ENCODE measurements at places on chromosomes 5 and 9.

- DNase-seq: peak; percentile 79
These were observed 1.1 kb upstream of the ZSWIM6 start for GRCh38 chr5:61330845-61331406.

GRCh38 chr9:93682155-93682968 is 106.0 kb downstream of the PHF2 start:
- peak; percentile 21 for DNase-seq

GRCh38 chr5:34538026-34538672 is 118.0 kb upstream of the RAI14 start:
- no peak for DNase-seq

GRCh38 chr9:91419222-91420191 is 4.1 kb downstream of the NFIL3 start:
- peak; percentile 81 for DNase-seq

- no peak for DNase-seq
These were observed 179.7 kb upstream of the FBXL17 start for GRCh38 chr5:108561416-108562204.

- no peak for DNase-seq
These were observed 8.6 kb downstream of the TGFBR1 start for GRCh38 chr9:99113414-99114048.

GRCh38 chr5:131180407-131180806 is 9.7 kb downstream of the LYRM7 start:
- no peak for DNase-seq

DNA sequence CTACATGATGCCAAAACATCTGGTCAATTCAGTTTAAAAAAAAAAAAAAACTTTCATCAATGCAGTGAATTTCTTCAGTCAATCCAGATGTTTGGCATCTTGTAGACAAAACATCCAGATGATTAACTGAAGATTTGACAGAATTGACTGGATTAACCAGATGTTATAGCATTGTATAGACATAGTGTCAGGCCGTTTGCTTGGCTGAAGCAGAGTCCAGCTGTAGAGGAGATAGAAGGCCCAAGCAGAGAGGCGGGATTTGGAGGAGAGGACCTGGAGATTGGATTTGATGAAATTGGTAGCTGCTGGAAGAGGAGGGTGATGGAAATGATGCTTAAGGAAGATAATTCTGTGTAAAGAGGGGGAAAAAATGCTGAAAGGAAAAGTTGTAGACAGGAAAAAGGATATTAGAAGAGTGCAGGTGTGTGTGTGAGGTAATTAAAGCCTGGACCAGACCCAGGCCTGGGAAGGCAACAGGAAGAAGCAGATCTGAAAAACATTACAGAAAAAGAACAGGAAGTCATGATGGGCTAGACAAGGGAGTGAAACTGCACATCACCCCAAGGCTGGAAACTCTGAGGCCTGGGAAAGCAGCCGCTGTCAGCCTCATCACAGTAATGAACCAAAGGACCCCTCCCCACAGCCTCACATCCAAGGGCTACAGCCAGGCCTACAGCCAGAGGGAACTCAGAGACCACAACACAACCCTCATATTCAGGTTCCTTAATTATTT is 258.3 kb downstream of the CWC27 start:
- no peak for DNase-seq

DNA sequence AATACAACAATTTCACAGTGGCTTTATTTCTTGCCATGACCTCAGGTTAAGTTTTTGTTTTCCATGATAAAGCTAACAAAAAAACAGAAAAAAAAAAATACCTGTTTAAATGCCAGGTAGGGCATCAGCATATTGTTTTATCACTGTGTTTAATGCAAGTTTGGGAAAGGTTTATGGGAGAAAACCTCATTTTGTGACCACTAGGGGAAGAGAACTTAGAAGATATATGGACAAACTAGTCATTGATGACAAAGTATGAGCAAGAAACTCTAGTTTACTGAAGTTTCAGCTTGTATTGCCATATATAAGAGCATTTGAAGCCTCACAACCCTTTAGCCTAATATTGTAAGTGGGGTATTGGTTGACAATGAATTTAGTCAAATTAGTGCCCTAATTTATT is 1431.4 kb upstream of the CDH18 start:
- no peak for DNase-seq

DNA sequence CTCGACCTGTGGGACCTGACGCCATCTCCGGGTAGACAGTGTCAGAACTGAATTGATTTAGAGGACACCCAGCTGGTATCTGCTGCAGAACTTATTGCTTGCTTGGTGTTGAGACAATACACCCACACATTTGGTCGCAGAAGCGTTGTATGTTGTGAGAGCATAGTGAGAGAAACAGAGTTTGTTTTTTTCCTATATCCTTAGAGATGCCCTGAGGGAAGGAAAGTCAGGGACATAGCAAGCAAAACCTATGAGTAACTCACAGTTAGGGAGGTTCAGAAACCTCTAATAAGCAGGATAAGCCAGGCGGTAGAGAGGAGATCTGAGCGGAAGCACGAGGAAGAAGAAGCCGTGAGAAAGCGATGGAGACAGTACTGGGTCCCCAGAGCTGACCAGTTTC is 59.8 kb downstream of the PTCD2 start:
- DNase-seq: no peak

DNA sequence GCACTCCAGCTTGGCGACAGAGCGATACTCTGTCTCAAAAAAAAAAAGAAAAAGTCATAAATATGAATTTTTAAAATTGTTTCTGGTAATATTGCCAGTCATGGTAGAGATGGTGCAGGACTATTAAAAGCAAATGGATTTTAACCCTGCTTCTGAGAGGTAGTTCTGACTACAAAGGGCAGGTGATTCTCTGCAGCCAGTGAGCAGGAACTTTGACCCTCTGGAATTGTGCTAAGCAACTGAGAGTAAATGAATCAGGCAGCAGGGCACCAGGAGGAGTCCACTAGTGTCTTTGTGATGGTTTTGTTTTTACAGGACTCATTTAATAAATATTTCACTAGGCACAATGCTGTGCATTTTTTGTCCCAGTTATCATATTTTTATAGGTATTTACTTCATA is 781.2 kb downstream of the TLE4 start:
- DNase-seq: no peak

- no peak for DNase-seq
These were observed 70.6 kb downstream of the SMARCA2 start for GRCh38 chr9:2085716-2086115.

- no peak for DNase-seq
These were observed 26.7 kb upstream of the PSD2 start for GRCh38 chr5:139768807-139769465.

DNA sequence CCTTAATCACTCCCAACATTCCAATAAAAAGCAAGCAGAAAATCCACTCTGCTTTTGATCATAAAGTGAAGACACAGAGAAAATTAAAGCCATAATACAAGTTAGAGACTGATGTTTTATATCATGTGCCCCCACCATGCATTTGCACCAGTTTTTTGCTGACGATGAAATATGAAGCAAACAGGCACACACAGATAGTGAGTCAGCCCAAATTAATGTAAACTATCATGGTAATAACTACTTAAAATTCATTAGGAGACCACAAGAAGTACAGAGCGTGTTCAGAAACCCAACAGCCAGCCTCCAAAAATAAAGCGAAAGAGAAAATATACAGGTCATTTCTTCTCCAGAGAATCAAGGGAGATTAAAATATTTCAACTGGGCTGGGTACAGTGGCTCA is 46.4 kb upstream of the KDM4C start:
- DNase-seq: no peak

DNA sequence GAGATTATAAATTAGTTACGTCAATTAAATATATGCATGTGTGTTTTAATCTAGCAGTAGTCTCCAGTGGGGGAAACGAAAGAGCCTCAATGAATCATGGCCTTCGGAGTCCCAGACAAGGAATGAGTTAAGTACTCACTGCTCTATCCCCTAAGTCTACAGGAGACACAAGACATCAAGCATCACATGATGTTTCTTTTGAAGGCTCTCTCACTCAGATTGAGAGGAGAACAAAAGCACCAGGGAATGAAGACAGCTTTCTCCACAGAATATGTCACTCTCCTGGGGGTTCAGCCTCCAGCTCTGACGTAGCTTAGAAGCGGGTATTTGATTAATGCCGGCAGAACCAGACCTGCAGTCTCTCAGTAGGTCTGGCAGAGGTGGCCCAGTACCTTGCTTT is 381.4 kb downstream of the ACTL7B start:
- no peak for DNase-seq

DNA sequence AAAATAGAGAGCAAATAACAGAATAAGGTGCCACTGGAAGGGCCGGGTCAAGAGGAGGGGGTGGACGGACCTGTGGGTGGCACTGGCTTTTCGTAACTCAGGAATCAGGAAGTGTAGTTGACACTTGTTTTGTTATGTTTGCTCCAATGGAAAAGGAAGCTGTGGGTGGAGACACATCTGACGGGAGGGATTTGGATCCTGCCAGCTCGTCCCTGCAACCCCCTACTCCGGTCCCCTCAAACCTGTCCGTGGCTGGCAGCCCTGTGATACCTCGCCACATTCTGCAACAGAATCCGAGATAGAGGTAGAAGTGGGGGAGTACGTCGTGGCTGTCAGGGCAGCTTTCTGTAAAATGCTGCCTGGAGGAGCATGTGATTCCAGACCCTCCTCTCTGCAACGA is 104.2 kb upstream of the IER5L start:
- no peak for DNase-seq

DNA sequence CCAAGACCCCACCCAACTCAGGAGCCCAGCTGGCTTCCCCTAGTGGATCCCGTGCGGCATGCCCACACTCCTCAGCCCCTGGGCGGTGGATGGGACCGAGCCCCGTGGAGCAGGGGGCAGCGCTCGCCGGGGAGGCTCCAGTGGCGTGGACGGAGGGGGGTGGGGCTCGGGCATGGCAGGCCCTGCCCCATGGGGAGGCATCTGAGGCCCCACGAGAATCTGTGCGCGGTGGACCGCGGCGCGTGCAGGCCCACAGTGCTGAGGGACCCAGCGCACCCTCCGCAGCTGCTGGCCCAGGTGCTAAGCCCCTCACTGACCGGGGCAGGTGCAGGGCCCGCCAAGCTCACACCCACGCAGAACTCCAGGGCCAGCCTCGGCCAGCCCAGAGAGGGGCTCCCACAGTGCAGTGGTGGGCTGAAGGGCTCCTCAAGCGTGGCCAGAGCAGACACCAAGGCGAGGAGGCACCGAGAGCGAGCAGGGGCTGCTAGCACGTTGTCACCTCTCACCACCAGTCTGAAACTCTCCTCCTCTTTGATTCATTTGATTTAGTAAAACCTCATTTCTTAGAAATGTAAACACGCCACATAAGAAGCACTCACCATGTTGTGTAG is 25.6 kb downstream of the RNF130 start:
- DNase-seq: no peak

- DNase-seq: no peak
These were observed 25.2 kb downstream of the EMB start for GRCh38 chr5:50415912-50416311.

DNA sequence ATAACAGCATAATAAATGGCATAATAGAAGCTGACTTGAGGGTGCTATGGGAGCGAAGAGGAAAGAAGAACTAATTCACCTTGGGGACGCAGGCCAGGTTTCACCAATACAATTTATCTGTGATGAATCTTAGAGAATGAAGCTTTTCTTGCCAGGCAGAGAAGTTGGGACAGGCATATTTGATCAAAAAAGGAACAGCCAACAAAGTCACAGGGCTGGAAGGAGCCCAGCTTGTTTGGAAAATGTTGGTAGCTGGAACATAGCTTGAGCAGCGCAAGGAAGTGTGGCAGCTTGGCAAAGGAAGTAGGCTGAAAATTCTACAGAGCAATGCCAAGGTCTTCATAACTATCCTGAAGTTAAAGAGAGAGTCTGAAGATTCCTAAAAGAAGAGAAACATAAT is 181.5 kb upstream of the OR13F1 start:
- DNase-seq: no peak

GRCh38 chr5:93794954-93795353 is 53.6 kb upstream of the POU5F2 start:
- DNase-seq: no peak

- peak; percentile 69 for DNase-seq
These were observed 188.0 kb downstream of the XRCC4 start for GRCh38 chr5:83265318-83265717.

DNA sequence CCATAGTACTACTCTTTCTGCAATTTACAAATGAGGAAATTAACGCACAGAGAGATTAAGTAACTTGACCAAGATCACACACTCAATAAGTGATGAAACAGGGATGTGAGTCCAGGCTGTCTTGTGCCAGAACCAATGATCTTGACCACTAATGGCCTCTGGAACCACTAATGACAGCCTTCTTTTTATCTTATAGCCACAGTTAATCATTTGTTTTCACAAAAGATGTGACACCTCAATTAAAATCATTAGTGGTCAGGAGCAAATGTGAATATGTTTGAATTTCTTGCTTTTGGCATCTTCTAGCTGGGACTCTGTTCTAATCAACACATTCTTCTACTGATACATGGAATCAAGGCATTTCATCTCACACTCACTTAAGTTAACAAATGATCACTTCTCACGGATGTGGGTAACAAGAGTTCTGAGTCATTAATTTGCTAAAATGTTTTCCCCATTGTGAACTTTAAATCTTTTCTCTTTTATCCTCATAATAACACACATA is 102.7 kb upstream of the CD180 start:
- DNase-seq: peak; percentile 48

DNA sequence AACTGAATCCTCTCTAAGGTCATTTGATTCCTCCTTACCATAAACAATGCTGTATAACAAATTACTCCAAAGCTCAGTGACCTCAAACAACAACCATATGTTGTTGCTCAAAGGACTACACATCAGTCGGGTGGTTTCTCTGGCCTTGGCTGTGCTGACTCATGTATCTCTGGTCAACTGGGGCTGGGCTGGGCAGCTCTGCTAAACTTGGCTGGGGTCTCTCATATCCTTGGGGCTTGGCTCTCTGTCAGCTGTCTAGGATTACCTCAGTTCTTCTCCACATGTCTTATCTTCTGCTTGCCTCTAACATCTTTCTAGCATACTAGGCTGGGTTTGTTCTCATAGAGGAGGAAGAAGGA is 86.4 kb downstream of the GALNT10 start:
- DNase-seq: no peak

- no peak for DNase-seq
These were observed 160.2 kb downstream of the MCTP1 start for GRCh38 chr5:95124731-95125130.

DNA sequence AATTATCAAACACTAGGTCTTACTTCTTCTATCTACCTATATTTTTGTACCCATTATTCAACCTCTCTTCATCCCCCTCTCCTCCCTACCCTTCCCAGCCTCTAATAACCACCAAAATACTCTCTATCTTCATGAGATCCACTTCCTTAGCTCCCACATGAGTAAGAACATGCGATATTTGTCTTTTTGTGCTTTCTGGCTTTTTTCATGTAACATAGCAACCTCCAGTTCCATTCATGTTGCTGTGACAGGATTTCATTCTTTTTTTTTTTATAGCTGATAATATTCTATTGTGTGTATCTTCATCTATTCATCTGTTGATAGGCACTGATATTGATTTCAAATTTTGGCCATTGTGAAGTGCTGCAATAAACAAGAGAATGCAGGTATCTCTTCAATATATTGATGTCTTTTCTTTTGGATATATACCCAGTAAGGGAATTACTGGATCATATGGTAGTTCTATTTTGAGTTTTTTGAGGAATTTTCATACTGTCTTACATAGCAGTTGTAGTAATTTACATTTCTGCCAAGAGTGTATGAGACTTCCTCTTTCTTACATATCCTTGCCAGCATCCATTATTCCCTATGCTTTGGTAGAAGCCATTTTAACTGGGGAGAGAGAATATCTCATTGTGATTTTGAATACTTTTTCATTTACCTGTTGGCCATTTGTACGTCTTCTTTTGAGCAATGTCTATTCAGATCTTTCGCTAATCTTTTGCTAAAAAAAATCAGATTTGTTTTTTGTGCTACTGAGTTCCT is 156.8 kb downstream of the DCP2 start:
- no peak for DNase-seq

GRCh38 chr5:171628633-171628974 is 157.0 kb upstream of the SMIM23 start:
- no peak for DNase-seq

Data from kidney glomerular epithelial cell (primary cell).